Stimulated activated CD4-positive, alpha-beta T cell treated with anti-CD3 and anti-CD28 coated beads, Interleukin-4, amount 100 ng/mL, for 4 hours (primary cell): ENCODE measurements at places on chromosomes 5 and 9.

- no peak for DNase-seq
Observed at GRCh38 chr5:66912787-66913186, 283.8 kb downstream of the CD180 start.

DNA sequence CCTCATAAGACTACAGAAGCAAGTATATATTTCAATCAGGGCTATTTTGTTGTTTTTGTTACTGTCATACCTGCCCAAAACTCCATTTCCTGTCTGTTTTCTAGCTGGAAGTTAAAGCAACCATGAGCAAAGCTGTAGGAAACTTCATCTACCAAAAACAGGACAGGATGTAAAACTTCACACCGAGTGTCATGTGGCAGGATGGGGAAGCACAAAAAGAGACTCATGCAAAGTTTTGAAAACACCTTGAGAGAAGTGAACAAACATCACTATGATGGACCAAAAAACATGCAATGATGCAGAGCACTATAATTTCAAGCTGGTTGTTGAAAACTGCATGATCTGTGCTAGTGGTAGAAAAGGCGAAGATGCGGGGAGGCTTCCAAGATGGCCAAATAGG lies 6.3 kb upstream of the GZMA start:
- DNase-seq = no peak

DNA sequence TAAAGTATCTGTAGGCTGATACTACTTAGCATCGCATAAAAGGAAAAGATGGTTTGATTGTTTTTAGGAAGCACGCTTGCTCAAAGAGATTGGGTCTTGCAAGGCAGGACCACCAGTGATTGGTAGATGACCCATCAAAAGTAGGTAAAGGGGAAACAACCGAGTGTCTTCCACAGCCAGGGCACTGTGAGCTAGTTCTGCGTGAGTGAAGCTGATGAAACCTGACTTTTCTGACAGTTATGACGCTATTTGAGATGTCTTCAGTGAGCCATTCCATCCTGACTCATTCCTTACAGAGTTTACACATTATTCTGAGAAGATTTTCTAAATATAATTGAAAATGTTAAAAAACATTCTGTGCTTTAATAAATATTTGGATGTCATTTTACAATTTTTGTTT lies 49.7 kb downstream of the BASP1 start:
- DNase-seq = no peak

GRCh38 chr9:109789971-109790370 lies 10.0 kb downstream of the PALM2AKAP2 start:
- no peak for DNase-seq

GRCh38 chr9:108142504-108143201 lies 653.1 kb upstream of the KLF4 start:
- DNase-seq = no peak

GRCh38 chr9:132283863-132284262 lies 70.9 kb downstream of the SETX start:
- DNase-seq = no peak

- DNase-seq = no peak
Observed at GRCh38 chr5:67190861-67191260, 5.7 kb downstream of the CD180 start.

DNA sequence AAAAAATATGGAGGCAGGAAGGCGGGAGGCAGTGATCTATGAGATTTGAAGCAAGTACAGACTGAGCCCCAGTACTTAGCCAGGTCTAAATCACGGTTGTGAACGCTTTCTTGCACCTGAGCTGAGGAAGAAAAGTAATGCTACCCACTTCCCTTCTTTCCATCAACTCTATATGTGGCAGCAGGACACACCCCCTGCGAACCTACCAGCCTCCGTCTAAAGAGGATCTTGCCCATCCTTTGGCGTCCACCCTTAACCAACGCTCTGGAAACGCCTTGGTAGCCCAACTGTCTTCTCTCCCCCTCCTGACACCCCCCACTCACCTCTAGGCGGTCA lies 545 bp downstream of the HMGCS1 start:
- no peak for DNase-seq

DNA sequence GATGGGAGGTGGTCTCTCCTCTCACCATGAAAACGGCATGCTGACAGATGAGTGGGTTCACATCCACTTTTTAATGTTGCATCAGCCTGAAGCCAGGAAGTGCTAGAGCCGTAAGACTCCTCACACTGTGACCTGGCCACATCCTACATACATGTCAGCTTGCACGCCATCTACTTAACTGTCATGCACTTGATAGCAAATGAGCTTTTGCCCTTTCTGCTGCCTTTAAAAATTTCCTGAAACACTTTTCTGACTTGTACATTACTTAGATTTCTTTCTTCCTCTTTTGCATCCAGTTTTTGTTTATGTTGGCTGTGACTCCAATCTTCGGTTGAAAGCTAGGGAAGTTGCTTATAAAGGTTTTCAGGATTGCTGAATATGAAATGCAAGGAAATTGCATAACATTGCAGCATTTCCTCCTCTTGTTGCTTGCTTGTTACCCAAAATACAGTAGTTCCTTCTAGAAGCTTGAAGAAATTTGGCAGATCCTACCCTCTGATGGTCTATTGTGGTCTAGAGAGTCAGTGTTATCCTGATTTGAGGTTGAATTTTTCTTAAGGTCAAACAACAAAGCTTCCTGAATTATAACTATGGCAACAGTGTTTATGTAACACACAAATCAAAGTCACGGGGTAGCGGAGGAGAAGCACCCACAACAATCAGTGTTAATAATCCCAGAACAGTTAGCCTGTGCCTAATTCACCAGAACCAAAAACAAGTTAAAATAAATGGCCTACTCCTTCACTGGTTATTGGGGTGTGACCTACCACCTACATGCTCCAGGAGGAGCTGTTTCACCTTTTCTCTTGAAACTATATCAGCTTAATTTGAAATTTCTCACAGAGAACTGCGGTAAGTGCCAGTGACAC lies 232.5 kb downstream of the ARHGAP26 start:
- peak; percentile 17 for DNase-seq

DNA sequence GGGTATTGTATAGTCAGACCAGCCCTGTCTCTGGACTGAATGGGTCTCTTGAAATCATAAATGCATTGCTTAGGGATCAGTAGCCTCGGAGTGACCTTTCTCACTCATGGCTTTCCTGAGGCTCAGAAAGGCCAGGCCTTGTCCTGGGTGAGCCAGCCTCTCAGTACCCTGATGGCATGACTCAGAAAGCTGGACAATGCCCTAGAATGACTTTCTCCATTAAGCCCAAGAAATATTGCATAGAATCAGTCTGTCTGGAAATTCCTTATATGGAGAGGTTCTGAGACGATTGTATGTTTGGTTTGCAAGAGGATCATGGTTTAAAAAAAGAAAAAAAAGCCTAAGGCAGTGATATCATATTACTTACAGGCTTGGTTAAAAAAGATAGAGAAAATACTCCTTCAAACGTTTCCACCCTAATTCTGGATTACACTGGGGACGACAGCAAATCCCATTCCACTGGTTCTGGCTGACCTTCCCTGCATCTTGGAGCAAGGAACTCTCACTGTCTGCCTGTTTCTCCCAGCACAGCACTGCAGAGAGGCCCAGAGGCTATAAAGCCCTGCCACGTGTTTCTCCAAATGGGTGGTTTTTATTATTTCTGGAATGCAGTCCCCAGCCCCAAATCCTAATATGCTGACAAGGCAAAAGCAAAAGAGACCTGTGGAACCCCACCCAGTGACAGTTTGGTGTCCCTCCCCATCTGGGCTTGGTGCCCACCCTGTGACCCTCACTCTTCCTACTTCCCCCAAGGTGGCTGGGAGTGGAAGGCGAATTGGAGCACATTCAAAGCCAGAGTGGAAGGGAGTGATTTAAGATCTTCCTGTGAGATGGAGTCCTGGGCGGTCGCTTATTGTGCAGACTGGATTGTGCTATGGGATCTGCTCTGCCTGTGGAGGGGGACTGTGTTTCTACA lies 34.4 kb downstream of the MAP1B start:
- no peak for DNase-seq

GRCh38 chr5:62065050-62065449 lies 241.0 kb upstream of the KIF2A start:
- DNase-seq = no peak

GRCh38 chr9:116389541-116390302 lies 236.1 kb downstream of the PAPPA start:
- no peak for DNase-seq

DNA sequence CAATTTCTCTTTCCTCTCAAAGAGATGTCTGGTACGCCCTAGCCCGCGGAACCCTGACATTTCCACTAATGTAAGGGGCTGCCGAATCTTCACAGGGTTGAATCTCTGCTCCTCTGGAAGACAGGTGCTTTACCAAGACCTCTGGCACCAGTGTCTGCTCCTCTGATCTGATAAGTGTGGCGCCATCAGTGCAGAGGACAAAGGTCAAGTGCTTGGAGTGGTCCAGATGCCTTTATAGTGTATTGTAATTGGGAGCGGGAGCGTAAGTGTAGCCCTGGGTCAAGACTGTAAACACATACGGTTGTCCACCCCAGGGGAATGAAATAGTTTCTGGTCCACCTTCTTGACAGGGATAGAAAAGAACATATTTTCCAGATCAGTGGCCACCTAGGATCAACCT lies 17.7 kb downstream of the ADAMTSL2 start:
- no peak for DNase-seq

DNA sequence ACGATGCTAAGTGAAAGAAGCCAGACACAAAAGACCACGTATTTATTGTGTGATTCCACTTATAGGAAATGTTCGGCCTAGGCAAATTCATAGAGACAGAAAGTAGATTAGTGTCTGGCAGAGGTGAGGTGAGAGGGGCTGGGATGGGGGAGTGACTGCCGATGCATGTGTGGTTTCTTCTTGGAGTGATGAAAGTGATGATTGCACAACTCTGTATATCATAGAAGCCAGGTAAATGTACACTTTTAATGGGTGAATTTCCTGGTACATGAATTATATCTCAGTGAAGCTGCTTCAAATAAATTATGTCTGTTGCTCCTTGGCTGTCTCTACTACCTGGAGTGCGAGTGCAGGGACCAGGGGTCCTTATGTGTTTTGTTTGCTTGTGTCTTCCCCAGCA lies 76.2 kb upstream of the PTCH1 start:
- no peak for DNase-seq

GRCh38 chr9:136693490-136694162 lies 6.4 kb upstream of the AGPAT2 start:
- DNase-seq = no peak

GRCh38 chr5:162128117-162128516 lies 60.5 kb downstream of the GABRG2 start:
- DNase-seq = no peak

DNA sequence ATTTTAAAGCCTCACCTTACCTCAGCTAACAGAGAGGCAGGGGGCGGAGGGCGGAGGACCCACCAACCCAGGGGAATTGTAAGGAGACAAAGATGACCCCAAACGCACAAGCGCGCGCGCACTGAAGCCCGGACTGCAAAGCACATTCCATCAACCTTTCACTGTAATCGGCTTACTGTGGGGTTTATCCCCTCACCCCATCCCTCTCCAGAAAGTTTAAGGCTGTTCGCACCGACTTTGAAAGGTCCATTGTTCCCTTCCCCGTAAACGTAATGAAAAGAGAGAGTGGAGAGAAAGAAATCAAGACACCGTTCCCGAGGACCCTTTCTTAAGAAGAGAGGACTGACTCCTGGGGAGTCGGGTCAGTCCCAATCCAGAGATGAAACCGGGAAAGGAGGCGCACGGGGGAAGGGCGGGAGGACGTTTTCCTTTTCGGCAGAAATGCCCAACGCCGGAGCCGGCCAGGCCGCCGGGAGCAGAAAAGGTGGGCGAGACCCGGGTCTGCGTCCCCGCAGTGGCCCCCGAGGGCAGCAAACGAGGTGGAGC lies 464 bp downstream of the CEMIP2 start:
- no peak for DNase-seq

- DNase-seq = no peak
Observed at GRCh38 chr5:68070591-68071281, 144.8 kb upstream of the PIK3R1 start.

DNA sequence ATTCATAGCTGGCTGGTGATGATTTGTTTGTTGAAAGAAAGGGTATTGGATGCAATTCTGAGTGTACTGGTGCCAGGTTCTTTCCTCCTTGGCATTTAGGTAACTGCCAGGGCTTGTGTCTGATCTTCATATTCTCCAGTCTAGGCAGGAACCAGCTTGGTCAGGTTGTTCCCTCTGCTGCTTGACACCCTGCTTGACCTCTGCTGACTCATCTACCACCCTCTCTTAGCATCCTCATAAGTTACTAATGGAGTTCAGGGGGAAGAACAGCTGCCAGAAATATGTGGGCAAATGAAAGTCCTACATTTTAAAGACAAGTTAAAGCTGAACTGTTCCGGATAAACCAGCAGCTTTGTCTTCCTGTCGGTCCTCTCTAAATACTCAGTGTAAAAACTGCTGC lies 116.1 kb upstream of the TNC start:
- no peak for DNase-seq

GRCh38 chr9:125428902-125429467 lies 167.4 kb downstream of the GAPVD1 start:
- no peak for DNase-seq

- DNase-seq = no peak
Observed at GRCh38 chr5:76608833-76609232, 14.4 kb downstream of the F2RL2 start.

DNA sequence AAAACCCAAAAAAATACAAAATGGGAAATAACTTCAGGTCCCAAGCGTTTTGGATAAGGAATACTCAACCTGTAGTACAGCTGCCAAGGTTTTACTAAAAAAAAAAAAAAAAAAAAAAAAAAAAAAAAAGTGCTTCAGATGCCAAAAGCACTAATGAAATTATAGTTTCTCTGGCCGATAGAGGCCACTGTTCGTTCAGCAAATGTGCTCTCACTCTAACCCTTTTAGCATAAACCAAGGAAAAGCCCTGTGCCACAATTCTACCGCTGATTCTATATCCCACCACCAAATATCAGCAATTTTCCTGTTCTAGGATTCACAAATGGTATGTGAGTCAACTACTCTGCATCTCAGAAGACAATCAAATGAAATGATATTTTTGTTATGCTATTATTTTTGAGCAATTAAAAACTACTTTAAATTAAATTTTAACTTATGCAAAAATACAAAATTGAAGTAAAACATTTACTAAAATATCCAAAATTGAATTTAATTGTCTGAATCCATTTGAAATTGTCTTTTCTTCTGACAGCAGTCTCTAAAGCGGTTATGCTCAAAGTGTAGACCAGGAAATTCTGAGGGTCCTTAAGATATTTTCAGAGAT lies 79.8 kb downstream of the RICTOR start:
- DNase-seq = peak; percentile 3

- DNase-seq = no peak
Observed at GRCh38 chr5:131633830-131634229, 1.2 kb downstream of the RAPGEF6 start.
